ENCODE measurements at places on chromosomes 1 and 21. TPM values are rescaled to one million over a fixed set of nuclear protein-coding genes. Genes with fewer than 3 reads are reported as not detected.

Gene MASP2
- polyA plus RNA-seq, result 0.07 TPM

Gene RGS8
- polyA plus RNA-seq, result not detected

Gene PTPRC
- polyA plus RNA-seq, result 915 TPM

Gene C8B
- polyA plus RNA-seq, result not detected

Gene HOOK1
- polyA plus RNA-seq, result 9.3 TPM

Gene GSTM4
- 1.7 TPM for polyA plus RNA-seq

Gene PPM1J
- polyA plus RNA-seq, result not detected

Gene TMPRSS15
- polyA plus RNA-seq, result not detected

Gene SAMD13
- polyA plus RNA-seq, result not detected

Gene KCNE1
- polyA plus RNA-seq, result not detected

Gene CCDC17
- not detected for polyA plus RNA-seq

Gene CHI3L1
- polyA plus RNA-seq, result not detected

All from CD4-positive, alpha-beta memory T cell (primary cell).